Hematopoietic multipotent progenitor cell treated with erythropoietin and hydrocortisone succinate and interleukin-3 and kit ligand, for 6 days (in vitro differentiated cells): ENCODE measurements at places on chromosomes 4 and X.

DNA sequence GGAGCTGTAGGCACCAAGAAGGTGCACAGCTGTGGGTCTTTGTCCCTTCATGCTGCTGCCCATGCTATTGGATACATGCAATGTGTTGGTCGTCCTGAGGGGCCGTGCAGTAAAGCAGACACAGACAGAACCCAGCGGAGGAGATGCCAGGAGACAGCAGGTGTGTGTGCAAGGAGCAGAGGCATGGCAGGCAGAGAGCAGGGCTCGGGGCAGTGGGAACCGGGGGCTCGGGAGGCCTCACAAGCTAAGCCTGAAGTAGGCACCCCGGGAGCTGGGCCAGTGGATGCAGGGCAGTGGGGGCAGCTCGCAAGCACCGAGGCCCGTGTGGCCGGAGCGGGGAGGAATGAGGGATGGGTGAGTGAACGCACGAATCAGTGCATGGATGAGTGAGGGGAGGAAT, 13.2 kb downstream of the HTRA3 start:
- no peak for DNase-seq

GRCh38 chr4:130336585-130337217, 1240.7 kb downstream of the C4orf33 start:
- peak; percentile 32 for DNase-seq

GRCh38 chr4:58111818-58112217, 1001.6 kb upstream of the IGFBP7 start:
- DNase-seq = no peak

- no peak for DNase-seq
These were observed 8.6 kb downstream of the KDM6A start for GRCh38 chrX:44881549-44881948.

GRCh38 chrX:54029529-54030143, 14.6 kb downstream of the PHF8 start:
- no peak for DNase-seq

GRCh38 chrX:9534686-9535085, 69.8 kb downstream of the TBL1X start:
- DNase-seq = no peak

DNA sequence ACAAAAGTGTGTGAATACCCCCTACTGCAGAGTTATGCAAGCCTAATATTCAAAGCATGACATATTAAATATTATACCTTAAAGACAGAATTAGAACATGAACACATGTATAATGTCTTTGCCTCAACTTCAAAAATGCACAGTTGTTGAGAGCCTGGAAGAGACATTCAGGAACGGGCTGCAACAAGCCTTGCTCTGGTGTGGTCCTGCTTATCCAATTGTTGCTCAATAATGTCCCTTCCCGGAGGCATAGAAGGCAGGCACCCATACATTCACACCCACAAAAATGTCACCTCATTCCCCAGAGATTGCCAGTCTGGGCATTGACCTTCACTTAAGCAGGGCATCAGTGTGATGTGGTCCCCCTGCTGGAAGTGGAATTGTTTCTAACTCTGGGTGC, 238.8 kb downstream of the CBR4 start:
- DNase-seq = no peak

GRCh38 chr4:81392164-81392563, 79.5 kb downstream of the RASGEF1B start:
- DNase-seq = no peak

DNA sequence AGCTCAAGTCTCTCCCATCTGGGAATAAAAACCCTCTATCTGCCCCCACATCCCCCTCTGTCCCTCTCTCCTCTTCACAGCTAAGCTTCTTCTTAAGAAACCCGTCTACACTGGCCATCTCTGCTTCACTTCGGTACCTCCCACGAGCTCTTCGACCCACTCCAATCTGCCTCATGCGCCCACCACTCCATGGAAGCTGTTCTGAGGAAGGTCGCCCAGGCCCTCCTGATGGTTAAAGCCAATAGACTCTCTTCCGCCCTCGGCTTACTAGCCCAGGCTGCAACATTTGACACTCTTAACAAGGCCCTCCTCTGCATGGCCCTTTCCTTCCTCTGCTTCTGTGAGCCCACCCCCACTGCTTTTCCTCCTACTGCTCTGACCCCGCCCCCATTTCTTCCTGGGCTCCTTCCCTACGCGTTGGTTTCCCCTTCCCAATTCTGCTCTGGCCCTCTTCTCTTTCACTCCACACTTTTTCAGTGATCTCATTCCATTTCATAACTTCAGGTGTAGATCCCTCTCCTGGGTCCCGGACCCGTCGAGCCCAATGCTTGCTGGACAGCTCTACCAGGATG, 11.8 kb downstream of the IQSEC2 start:
- DNase-seq = no peak

DNA sequence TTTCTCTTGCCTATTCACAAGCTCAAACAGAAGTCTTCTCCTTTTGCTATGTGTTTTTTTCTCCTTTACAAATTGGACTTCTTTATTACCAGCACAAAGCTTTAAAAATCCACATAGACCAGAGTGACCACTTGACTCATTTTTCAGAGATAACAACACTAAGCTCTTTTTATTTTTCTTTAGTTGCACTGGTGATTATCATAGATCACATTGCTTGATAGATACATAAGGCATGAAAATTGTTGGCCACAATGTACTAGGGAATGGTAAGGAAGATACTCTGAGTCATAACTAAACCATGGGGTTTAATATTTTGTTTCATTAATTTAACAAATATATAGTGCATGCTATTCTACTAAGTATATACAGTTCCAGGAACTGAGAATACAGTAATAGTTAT, 159.0 kb downstream of the GASK1B start:
- no peak for DNase-seq

DNA sequence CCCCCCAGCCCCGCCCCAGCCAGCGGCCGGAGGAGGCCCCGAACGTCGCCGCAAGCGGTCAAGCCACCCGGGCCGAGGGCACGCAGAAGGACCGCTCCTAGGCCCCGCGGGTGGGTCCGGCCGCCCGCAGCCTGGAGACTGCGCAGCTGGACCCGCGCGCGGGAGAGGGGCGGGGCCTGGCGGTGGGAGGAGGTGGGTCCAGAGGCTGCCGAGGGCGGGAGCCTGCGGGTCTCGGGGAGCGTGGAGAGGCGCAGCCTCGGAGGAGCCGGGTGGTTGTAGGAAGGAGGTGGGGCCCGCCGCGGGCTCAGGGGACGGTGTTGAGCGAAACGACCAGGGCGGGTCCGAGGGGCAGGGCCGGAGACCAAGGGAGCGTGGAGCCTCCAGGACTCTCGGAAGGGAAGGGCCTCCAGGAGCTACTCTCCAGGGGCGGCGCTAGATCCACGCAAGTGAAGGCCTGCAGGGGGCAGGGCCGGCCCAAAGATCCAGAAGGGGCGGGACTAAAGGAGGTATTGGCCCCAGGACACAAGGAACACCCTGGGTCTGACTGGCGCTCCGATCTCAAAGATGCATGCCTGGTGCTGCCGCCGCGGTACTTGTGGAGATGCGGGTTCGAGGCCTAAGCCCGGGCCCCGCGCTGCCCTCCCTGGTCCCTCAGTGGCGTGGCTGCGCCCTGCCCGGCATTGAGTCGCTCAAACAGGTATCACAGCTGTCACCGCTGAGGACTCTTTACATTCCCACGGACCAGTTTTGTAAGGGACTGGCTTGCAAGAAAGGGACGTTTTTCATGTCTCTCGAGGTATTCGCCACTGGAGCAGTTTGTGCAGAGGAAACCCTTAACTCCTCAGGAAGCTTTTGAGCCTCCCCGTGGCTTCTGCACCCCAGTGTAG, 5.9 kb downstream of the TIMM17B start:
- peak; percentile 90 for DNase-seq

DNA sequence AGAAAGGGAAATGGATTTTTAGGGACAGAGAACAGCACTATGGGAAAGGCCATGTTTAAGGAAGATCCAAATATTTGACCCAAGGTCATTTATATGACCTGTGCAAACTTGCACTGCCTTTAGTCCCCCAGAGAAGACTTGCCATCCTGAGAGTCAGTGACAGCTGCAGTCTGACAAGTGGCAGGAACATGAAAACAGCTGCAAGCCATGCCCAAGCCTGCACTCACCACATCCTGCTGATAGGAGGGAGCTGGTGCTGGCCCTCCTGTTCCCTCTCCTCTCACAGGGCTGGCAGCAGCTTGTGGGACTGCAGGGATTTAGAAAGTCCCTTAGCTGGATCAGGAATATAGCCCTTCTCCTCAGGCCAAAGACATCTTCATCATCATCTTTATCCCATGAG, 187.7 kb downstream of the RAP1GDS1 start:
- peak; percentile 79 for DNase-seq

DNA sequence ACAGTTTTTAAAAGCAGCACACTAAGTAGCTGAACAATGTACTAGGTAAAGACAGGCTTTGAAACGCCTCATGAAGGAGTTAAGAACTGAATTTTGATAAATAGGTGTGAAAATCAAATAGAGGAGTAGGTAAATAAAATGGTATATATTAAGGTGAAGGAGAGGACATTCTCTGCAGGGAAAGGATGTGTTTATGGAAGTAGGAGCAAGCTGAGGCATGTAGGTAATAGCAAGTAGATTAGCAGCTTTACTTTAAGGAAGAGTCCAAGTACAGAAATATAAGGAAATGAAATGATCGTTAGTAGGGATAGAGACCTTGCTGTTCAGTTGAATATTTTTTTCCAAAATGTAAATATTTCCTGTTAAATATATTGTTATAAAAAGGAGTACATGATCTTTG, 12.5 kb downstream of the METAP1 start:
- no peak for DNase-seq

DNA sequence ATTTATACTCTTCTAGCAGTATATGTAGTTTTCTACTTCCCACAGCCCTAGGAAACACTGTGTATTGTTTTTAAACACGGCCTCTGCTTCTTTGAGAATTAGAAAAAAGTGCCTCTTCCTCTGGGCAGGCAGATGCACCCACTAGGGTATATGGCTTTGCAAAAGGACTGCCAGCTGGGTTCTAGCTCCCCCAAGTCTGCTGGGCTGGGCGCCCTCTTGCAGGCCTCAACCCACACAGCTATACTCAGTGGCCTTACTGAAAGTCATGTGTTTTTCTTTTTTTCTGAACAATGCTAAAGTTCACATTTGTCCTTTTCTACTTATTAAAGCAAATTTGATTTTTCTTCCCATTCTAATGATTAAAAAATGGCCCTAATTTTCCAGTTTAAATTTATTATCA, 35.5 kb upstream of the BMPR1B start:
- no peak for DNase-seq

GRCh38 chr4:37522996-37523395, 163.2 kb downstream of the RELL1 start:
- no peak for DNase-seq

- no peak for DNase-seq
These were observed 14.5 kb downstream of the WDFY3 start for GRCh38 chr4:84952004-84952403.

GRCh38 chr4:7233601-7234000, 41.3 kb downstream of the SORCS2 start:
- no peak for DNase-seq

GRCh38 chr4:12414181-12414812, 985.6 kb upstream of the HS3ST1 start:
- no peak for DNase-seq

GRCh38 chr4:108940634-108941033, 177.8 kb upstream of the ETNPPL start:
- DNase-seq = no peak

DNA sequence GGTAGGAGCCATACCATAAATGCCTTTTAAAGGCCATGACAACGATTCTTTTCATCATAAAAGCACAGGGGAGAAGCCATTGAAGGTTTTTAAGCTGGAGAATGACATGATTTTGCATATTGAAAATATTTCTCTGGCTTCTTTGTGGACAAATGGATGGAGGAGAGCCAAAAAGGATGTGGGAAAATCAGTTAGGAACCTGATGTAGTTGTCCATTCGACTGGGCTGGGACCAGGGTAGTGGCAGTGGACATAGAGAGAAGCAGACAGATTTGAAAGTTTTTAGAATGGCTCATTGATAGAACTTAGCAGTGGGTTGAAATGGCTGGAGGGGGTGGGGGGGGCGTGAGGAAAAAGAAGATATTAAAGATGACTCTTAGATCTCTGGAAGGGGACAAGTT, 19.7 kb upstream of the MSN start:
- DNase-seq = no peak

DNA sequence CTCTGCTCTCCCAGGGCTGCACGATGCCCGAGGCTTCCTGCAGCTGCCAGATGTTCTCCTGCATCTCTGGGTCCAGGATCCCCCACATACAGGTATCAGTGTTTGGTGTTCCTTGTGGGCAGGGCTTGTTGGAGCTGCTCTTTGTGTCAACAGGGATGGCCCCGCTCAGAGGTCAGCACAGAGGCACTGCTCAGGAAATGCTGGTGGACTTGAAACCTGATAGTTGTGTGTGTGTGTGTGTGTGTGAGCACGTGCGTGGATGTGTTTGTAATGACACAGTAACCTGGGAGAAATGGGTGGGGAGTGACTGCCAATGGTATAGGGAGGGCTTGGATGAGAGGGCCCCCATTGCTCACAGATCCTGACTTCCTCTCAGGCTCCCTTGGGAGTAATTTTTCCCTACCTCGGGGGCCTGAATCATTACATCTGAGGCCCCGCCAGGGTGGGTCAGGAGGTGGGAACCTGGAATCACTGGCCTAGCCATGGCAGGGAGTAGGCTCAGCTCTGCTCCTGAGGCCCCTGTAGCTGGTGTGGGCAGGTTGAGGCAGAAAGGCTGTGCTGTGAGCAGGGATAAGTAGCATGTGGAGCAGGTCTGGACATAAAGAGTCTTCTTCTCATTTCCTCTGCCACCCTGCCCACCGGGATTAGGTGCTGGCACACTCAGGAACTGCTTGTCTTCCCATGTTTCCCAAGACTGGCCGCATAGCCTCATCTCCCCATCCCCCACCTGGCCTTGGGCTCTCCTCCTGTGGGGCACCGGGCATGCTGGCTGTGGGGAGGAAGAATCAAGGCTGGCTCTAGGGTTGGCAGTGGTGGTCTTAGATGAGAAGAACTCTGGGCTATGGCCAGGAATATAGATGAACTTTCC, 2.5 kb upstream of the EFNB1 start:
- DNase-seq = no peak

DNA sequence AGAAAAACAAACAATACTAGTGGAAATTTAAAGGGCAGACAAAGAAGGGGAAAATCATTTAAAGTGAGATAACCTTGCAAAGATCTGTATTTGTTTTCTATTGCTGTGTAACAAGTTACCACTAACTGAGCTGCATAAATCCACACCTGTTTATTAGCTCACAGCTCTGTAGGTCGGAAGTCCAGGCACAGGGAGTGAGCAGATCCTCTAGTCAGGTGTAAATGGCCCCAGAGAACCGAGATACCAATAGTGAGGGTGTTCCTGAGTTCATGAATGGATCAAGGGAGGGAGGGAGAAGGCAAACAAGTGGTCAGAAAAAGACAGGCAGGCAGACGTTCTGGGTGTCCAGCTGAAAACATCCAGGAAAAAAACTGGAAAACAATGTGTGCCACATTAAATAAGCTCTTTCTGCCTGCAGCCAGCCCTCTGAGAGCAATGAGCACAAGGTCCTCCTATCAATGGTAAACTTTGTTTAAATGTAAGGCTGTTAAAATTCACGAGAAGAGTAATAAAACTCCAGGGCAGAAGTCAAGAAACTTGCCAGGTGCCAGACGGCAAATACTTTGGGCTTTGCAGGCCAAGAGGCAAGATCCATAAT, 25.0 kb downstream of the ADGRA3 start:
- no peak for DNase-seq

DNA sequence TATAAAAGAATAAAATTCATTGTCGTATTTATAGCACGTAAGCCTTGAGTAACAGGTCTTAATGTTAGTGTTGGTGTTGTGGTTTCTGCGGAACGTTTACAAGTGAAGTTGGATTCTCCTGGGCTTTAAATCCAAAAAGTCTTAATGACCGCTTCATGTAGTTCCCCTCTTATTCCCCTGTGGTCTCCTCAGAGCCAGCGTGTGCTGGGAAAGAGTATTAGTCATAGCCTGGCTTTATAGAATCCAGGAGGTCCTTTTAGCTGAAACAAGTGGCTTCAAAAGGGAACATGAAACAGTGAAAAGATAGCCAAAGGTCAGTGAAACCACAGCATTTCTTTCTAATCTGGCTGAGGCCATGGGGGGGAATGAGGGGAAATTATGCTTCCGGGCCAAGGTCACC, 79.1 kb downstream of the CLCN4 start:
- no peak for DNase-seq
